ENCODE measurements at places on chromosomes 12 and 14.

DNA sequence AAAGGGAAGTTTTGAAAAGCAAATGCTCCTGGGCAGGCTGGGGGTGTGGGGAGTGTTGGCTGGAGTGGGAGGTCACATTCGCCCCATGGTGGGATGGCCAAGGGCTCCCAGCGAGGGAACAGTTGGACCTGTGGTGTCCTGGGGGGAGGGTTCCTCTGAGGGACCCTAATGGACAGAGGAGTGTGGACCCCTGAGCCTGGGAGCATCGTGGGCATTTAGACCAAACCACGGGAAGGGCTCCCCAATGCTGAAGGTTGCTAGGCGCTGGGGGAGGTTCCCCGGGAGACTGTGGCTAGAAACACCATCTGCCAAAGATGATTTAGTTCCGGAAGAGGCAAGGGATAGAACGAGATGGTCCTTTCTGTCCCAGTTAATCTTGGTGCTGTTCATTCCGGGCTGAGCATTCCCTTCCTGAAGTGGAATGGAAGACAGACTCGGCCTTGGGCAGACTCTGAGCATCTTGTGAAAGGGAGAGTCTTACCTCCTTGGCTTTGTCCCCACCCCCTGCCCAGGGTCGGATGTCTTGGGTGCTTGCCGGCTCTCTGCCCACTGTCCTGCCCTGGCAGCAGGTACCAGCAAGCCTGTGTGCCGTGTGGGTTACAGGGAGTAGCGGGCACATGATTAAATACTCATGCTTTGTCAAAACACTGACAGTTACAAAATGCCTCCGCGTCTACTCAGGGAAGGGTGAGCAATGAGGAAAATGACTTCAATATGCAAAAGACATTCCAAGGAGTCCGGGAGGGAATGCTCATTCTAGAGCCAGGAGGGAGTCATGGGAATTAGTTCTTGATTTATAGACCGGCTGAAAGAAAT lies 215.9 kb downstream of the CACNA1C start:
- DNase-seq, result peak; percentile 79

DNA sequence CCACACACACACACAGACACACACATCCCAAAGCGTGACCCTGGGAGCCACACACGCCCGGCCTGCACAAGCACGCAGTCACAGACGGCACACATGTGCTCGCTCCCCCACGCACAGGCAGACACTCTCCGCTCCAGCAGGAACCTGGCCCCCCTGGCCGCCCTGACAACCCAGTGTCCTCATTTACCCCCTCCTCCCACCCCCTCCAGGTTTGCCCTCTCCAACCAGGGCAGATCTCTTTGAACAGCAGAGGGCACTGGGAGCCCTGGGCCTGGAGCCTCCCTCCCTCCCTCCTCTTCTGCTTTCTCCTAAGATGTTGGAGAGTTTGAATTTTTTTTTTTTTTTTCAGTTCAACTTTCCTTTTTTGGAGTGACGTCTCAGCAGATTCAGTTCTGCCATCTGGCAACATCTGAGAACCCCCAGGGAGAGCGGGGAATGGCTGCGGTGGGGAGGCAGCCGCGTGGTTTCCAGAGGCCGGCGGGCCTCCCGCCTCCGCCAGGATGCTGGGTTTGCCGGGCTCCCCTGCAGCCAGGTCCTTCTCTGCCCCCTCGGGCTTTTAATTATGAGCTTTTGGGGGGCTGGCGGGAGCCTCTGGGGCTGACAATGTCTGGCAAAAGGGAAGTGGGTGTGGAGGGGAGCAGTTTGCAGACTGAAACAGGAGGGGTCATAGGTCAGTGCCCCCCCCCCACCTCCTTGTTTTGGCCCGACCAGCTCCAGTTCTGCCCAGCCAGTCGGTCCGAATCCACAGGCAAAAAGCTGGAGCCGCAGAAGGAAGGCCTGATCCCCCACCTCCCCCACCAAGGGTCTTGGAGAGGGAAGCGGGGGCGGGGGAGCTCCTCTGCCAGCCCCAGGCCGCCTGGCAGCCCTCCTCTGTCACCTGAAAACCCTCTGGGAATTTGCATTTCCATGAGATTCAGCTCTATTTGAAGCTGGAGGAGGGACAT lies 1.3 kb upstream of the NCOR2 start:
- peak; percentile 89 for DNase-seq

- DNase-seq, result no peak
Measured at GRCh38 chr14:62662811-62663455, 382.3 kb downstream of the KCNH5 start.

GRCh38 chr12:53989227-53990113 lies 4.5 kb downstream of the HOXC10 start:
- DNase-seq, result no peak

DNA sequence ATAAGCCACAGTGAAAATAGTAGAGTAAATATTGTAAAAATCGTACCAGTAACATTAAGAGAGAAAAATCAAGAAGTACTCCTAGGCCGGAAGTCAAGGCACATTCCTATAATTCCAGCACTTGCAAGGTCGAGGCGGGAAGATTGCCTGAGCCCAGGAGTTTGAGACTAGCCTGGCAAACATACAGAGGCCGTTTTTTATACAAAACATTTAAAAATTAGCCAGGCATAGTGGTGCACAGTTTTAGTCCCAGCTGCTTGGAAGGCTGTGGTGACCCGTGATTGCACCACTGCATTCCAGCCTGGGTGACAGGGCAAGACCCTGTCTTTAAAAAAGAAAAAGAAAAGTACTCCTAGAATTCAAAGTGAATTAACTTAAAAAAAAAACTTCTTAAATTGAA lies 341.8 kb downstream of the C12orf50 start:
- DNase-seq, result no peak

DNA sequence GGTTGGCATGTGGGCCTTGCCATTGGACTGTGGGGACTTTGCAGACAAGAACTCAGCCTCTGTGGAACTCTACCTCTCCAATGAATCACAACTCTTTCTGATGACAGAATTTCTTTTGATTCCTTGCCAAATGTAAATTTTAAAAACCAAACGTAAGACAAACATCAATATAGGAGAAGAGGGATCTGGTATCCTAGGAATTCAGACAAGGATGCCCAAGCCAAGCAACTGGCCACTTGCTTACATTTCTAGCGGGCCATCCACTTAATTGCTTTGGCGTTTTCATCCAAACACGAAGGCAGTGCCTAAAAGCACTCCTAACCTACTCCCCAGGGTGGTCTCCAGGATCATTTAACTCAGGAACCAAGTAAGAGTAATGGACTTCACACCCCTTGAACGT lies 23.4 kb upstream of the RAB35 start:
- no peak for DNase-seq

DNA sequence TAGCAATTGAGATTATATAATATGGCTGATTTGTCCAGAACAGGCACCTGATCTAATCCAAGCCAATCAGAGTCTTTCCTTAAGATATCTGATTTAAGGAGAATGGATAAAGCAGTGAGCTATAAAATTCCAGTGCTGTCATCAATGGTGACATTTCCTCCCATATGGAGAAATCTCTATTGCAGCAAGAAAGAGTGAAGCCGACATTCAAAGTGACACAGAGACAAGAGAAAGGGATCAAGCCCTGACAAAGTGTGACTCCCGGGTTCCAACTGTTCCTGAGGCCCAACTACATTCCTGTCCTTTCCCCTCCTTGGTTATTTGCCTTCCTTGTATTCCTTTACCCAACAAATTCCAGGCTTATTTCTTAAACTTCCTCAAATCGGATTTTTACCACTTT lies 430.0 kb upstream of the SOX5 start:
- DNase-seq, result no peak

DNA sequence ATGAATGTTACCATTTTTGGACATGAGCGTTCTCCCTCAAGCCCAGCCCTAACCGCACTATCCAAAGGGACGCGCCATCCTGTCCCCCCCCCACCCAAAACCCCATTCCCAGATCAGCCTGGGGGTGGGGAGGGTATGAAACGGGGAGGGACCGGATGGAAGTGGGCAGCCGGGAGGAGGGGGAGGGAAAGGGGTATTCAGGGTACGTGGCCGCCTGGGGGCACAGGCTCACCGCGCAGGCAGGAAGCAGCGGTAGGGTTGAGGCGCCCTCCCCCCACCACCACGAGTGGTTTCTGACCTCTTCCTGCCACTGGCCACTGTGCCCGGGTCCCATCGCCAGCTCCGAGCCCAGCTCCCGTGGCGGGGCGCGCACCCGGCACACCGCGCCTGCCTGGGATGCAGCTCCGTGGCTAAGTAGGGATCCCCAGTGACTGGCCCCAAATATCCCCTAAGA lies 1.4 kb downstream of the ACTN1 start:
- peak; percentile 83 for DNase-seq

- DNase-seq, result no peak
Measured at GRCh38 chr12:40045656-40046055, 60.2 kb downstream of the SLC2A13 start.

- no peak for DNase-seq
Measured at GRCh38 chr12:13992585-13992984, 11.2 kb upstream of the GRIN2B start.

GRCh38 chr12:119225454-119225853 lies 46.7 kb downstream of the HSPB8 start:
- DNase-seq, result no peak

DNA sequence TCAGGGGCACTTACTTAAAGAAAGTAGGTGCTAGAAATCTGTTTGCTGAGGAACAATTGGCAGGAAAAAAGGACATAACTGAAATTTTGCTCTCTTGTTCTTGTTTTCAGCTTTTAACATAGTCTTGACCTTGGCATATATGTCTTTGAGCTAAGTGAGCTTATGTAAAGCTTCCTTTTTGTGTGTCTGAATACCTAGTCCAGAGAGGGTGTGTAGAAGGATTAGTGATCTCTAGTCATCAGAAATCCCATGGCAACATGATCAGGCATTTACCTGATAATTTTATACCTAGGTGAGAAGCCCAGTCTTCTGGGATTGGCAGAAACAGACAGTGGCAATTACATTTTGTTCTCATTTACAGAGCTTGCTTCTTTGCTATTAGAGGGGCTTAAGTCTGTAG lies 166.1 kb downstream of the SNAPC1 start:
- no peak for DNase-seq

DNA sequence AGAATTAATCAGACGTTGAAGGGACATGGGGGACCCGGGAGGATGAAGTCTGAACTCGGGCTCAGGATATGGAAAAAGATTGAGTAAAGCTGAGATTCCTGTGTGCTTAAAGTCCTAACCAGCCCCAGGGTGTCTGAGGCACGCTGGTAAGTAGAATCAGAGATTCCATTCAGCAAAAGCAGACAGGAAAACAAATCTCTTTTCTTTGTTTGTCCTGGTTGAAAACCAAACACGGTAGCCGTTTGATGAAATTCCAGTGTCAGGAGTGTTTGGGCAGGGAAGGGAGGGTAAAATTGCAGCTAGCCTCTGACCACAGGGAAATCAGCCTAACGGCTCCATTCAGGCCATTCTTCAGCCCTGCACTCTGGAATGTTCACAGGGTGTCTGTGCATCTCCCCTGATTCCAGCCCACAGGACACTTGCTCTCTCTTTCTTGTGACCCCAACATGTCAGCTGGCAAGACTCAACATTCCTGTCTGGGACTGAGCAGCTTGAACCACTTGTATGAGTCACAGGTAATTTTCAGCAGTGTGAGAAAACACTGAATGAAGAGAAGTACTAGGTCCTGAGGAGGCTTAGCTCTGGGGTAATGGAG lies 31.0 kb downstream of the NINJ2 start:
- peak; percentile 60 for DNase-seq

DNA sequence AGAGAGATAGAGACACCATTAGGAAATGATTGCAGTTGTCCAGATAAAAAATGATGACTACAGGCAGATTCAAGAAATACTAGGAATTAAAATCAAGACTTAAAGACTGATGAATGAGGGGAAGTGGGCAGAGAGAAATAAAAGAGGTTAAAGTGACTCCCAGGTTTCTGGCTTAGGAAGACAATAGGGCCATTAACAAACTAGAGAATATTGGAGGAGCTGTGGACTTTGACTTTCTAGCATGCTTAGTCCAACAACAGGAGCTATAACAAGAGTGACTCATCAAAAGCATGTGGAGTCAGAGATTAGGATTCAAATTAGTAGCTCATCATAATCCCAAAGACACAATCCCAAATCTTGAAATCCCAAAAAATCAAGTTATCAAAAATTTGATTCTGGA lies 101.5 kb downstream of the BMP4 start:
- DNase-seq, result no peak

DNA sequence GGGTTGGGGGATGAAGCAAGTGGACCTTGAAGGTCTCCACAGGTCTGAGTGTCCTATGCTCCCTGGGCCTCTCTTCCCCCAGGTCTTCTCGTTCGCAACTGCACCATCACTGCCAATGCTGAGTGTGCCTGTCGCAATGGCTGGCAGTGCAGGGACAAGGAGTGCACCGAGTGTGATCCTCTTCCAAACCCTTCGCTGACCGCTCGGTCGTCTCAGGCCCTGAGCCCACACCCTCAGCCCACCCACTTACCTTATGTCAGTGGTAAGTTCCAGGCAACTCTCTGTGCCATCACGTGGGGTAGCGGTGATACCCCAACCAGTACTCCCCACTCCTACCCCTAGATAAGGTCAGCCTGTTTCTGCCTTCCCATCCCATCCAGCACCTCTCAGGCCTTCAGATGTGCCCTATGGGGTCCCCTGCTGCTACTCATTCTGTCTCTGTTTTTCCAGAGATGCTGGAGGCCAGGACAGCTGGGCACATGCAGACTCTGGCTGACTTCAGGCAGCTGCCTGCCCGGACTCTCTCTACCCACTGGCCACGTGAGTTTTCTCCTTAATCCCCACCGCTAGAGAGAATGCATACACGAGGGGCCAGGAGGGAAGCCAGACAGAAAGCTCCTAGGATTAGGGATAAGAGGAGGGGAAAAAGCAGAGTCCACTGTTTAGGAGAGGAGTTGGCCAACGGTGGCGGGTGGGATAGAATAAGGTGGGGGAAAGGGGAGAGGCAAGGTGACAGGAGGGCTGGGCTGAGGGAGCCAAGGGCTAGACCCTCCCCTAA lies 1.6 kb upstream of the TAPBPL start:
- DNase-seq, result no peak

- DNase-seq, result no peak
Measured at GRCh38 chr14:103045371-103045869, 11.9 kb downstream of the CDC42BPB start.

GRCh38 chr12:4809449-4810218 lies 89.4 kb downstream of the GALNT8 start:
- no peak for DNase-seq

DNA sequence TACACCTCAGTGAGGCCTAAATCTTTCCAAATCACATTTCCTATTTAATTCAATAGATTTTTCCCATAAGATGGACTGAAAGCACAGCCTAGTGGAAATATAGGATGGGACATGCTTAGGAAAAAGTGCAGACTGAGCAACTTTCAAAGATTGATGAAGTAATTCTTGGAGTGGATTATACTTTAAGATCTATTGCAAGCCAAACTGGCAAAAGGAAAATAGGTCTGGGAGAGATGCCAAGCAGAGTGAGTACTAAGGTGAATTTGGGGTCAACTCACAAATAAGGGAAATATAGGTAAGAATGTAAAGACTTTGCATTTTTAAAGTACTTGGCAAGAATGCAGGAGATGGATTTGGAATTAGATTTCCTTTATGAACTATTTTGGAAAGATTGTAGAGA lies 170.2 kb upstream of the FOXG1 start:
- no peak for DNase-seq

All from GM04504 (cell line).